RCC 7860 (cell line): ENCODE measurements at places on chromosomes 1 and 21.

- DNase-seq: no peak
Measured at GRCh38 chr1:212777151-212777550, 14.4 kb downstream of the NSL1 start.

DNA sequence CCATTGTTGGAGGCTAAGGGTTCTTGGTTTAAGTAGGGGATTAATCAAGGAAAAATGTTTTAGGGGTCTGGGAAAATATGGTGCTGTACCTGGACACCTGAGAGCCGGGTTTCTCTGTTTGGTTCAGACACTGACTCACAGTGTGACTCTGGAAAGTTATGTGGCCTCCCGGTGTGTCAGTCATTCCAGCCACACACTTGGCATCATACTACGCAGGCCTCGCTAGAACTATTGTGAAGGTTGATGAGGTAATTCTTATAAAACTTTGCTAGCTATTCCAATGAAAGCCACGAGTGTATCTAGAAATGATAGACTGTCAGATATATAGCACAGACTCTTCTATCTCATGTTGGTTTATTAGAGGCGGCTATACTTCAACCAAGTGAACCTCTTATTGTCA, 4.8 kb upstream of the CAMSAP2 start:
- DNase-seq: peak; percentile 20

- peak; percentile 61 for DNase-seq
Measured at GRCh38 chr1:166980818-166981217, 5.5 kb upstream of the ILDR2 start.

- no peak for DNase-seq
Measured at GRCh38 chr1:74830766-74831165, 97.8 kb downstream of the TYW3 start.

DNA sequence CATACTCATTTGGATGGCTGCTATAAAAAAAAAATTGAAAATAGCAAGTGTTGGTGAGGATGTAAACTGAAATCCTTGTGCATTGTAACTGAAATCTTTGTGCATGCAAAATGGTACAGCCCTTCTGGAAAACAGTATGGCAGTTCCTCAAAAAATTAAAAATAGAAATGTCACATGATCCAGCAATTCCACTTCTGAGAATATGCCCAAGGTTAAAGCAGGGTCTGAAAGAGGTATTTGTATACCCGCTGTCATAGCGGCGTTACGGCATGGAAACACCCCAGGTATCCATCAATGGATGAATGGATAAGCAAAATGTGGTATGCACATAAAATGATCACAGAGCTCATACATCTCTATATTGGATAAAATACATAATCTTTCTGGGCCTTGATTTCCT, 116.7 kb downstream of the RUSC1 start:
- no peak for DNase-seq

- DNase-seq: no peak
Measured at GRCh38 chr1:162256287-162256686, 120.4 kb downstream of the SPATA46 start.

GRCh38 chr1:50605186-50605875, 182.1 kb upstream of the DMRTA2 start:
- DNase-seq: no peak
